Effector CD8-positive, alpha-beta T cell (primary cell): ENCODE measurements at places on chromosomes 6 and 20.

GRCh38 chr20:54995011-54995410 is 519.6 kb downstream of the DOK5 start:
- no peak for DNase-seq

DNA sequence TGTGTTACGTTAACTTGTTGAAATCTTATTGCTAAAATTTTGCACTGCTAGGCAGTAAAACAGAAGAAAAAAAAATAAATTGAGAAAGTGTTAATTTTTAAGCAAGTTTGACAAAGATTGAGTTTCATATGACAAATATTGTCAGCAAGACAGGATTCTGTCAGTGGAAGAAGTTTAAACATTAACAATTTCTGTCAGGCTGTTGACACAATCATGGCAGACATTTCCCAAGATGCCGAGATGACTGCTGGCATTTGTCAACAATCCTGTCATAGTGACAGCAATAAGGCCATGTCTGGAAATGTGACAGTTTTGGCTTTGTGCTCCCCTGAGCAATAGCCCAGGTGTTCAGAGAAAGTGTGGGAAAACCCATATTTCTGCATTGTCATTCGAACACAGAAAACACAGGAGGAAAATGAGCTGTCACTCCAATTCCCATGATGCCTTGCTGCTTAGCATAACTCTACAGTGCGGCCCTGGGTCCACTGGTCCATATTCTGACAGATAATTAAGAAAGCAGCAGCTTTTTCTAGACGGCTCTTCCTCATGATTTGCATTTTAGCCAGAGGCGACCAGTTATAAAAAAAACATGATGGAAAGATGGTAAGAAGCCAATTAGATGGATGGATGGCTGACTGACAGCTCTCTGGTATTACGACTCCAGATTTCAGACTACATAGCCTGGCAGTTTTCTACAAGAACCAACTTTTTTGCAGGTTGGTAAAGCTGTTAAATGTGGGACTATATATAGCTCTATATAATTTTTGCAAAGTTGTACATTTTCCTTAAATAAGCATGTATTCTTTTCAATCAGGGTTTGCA is 43.6 kb upstream of the DEFB112 start:
- no peak for DNase-seq

DNA sequence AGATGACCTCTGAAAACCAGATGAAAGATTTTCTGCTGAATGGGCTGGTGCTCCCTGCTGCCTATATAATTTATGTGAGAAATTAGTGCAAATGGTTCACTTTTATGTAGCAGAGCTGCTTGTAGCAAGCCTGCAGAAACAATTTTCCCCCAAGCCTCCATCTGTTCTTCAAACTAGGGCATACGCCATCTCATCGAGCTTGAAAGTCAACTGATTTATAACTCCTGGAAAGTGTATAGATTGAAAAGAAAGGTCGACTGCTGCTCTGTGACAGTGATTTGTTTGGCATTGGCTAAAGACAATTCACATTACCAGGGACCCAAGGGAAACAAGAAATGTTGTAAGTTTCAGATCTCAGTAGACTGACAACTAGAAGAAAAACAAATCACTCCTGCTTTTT is 93.3 kb downstream of the PACRG start:
- no peak for DNase-seq

DNA sequence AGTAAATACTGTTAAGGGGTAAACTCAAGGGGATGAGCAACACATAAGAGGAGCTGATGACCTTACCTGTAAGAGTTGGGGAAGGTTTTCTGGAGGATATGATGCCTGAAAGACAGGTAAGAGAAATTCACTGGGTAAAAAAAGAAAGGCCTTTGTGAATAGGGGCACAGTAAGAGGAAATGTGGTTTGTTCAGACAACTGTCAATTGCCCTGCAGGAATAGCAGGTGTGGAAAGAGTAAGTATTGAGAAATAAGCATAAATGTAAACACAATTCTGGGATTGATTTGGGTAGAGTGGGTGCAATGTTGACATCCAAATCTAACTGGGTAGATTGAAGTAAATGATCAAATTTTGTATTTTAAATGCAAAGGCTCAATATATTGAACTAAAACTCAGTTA is 670.0 kb downstream of the DHX35 start:
- DNase-seq = no peak

DNA sequence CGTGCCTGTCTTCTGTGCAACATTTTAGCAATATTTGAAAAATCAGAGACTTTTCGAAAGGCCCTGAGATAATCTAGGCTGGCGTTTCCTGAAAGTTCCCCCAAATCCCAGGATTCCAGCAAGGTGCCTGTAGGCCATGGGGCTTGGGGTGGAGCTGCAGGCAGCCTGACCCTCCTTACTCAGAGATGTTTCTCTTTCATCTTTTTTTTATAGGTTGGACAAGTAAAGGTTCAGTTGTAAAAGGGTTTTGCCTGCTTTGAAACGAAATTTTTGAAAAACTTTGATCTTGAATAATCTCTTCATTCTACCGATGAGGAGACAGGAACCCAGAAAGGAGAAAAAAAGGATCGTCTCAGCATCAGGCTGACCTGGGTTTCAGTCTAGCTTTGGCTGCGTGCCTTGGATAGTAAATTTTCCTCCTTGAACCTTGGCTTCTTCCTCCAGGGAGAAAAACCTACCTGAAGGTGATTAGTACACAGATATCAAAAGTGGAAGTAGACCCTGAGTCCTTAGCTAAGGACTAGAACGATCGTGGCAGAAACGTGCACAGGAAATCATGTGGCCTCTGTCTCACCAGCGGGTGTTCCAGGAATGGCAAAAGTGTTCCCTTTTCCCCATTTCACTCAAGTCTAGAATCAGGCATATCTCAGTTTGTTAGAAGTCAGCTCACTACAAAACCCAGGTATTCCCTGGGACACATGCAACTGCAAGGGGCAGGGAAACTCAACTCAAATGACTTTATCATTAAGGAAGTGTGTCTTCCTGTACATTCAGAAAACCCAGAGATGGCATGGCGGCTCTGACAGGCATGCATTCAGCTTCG is 128.2 kb upstream of the PTPN1 start:
- no peak for DNase-seq

- DNase-seq = no peak
Measured at GRCh38 chr20:8933381-8933807, 135.5 kb upstream of the PLCB4 start.

DNA sequence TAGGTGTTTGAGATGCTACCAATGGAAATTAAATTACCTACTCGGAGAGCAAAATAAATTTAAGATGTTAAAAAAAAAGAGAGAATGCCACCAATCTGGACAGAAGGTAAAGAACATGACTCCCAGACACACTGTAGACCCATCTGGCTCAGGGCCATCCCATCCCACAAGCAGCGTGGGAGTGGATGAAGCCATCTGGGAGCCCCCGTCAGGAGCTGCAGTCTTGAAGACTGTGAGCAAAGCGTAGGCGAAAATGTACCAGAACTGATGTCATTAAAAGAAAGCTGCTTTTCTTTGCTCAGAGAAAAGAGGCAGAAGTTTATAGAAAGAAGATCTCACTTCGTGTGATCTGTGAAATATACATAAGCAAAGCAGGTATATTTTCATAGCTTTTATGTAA is 815.7 kb downstream of the QKI start:
- DNase-seq = no peak

- no peak for DNase-seq
Measured at GRCh38 chr6:100493206-100493888, 28.6 kb upstream of the SIM1 start.

DNA sequence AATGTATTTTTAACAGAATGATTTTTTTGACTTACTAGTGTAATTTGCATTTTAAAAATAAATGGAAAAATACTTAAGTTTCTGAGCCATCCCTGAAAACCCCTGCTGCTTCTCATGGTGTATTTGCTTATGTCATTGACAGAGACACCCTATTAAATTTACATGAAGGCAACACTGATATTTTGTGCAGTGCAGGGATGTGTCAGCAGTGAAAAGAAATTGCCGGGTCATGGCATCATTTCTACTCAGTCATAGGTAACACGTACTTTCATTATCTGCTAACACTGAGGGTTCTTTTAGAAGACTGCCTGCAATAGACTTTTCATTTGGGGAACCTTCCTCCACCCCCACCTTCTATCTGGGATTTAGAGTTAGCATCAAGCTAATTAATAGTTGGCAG is 136.7 kb upstream of the RNF217 start:
- DNase-seq = no peak

GRCh38 chr6:7859591-7859990 is 51.0 kb downstream of the TXNDC5 start:
- DNase-seq = no peak

DNA sequence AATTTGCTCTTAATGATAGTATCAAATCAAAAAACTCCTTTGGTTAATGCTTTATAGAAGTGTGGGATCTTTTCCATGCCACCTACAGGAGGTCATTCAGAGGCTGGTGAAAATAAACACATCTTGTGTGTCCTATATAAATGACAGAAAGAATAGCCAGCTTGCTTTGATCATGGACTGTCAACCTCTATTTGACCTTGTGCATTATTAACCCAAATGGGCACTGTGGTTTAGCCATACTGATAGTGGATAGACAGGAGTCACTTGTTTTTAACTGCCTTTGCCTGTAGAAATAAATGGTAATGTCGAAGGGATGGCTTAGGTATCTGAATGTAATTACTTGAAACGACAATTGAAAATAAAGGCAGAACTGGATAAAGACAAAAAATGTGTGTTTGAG is 123.8 kb downstream of the CDKAL1 start:
- DNase-seq = no peak

GRCh38 chr6:79498842-79499241 is 38.4 kb downstream of the LCA5 start:
- no peak for DNase-seq

DNA sequence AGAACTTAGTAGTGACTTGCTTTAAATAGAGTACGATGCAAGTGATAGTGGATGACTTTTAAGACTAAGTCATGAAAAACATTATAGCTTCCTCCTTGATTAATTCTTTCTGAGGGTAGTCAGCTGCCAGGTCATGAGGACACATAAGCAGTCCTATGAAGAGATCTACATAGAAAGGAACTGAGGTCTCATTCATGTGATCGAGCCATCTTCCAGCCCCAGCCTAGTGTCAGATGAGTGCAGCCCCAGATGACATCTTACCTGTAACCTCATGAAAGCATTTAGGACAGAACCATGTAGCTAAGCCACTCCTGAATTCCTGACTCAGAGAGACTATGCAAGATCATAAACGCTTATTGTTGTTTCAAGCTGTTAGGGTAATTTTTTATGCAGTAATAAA is 67.7 kb downstream of the AK9 start:
- DNase-seq = no peak

DNA sequence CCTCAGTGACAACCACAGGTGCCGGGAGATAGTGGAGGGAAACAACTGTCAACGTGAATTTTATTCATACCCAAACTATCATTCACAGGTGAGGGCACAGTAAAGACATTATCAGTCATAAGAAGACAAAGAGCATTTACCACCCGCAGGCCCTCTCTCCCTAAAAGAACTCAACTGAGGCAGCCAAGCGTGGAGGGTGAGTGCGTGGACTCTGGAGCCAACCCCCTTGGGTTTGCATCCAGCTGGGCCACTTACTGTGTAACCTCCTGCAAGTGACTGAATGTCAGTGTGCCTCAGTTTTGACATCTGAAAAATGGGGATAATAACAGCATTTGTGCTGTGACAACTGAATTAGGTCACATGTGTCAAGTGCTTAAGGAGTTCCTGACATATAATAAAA is 70.6 kb upstream of the KCNK16 start:
- DNase-seq = no peak

- DNase-seq = no peak
Measured at GRCh38 chr20:1119128-1119505, 715 bp downstream of the PSMF1 start.

DNA sequence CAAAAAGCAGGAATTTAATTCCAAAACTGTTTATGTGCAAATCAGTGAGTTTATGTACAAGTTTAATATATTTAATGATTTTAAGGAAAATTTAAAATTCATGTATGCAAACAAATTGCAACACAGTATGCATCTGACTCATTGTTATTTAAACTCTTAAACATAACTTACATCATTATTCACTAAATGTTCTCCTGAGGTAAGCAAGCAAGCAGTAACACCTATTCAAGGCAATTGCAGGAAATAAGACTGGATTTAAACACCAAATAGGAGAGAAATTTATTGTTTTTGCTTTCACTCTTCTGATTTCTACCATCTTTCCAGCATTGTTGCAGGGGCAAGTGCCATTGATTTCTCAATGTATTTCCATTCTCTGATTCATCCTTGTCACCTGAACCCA is 239.5 kb downstream of the TFAP2A start:
- DNase-seq = no peak

DNA sequence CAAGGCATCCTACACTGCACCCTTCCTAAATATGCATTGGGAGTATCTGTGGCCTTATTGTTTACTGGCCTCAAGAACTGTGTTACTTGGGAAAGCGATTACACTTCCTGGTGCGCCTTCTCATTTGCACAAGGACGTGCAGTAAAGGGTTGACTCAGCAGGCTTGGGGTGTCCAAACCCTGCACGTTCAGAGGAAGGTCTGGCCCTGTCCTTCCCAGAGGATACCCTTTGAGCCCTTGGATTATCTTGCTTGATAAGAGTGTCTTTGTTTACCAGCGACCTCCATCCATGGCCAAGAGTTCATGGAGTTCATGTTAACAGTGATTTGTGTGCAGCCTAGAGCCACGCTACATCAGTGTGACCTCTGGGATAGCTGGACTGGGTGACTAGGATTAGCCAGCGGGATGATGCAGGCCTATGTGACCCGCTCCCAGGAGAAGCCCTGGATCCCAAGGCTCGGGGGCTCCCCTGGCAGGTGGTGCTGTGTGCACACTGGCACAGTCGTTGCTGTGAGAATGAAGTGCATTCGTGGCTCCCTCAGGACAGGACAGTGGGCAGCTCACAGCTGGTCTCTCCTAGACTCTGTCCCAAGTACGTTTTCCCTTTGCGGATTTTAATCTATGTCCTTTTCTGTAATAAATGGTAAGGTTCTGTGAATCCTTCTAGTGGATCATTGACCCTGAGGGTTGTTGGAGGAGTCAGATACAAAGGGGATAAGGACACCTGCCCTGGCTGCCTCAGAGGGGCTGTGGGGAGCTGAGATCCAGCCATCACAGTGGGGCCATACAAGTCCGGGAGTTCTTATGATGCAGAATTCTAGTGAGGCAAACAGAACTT is 73.5 kb downstream of the TTLL2 start:
- DNase-seq = no peak

GRCh38 chr6:153207617-153208016 is 76.5 kb upstream of the RGS17 start:
- DNase-seq = no peak

DNA sequence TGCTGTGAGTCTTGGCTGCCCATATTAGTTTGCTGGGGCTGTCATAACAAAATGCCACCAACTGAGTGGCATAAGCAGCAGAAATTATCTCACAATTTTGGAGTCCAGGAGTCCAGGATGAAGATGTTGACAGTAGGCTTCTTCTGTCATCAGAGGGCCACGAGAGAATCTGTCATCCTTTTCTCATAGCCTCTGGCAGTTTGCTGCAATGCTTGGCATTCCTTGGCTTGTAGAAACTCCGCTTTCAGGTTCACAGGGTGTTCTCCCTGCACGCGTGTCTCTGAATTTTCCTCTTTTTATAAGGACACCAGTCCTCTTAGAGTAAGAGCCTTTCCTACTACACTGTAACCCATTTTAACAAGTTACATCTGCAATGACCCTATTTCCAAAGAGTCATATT is 838.4 kb downstream of the TFAP2A start:
- no peak for DNase-seq
